Right hindlimb (tissue), 1 donor: ENCODE measurements at places on chromosomes 1 and 21.

DNA sequence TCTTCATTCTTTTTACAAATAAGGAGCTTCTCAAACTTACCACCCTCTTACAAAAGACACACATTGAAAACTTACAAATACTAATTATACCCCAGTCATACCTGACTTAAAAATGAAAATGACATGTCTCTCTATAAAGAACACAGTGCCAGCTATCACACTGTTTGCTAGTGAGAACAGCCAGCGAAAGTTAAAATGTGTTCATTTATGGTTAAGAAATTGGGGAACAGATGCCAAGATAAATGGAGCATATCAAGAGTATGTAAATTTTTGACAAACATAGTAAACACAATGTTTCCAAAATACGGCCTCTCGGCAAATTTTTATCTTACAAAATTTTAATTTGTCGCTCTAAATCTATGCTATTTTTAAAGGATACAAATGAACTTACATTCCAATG, 1422.9 kb downstream of the KCNT2 start:
- no peak for DNase-seq

- DNase-seq, result no peak
These were observed 204.4 kb upstream of the ADGRL2 start for GRCh38 chr1:81596341-81596740.

DNA sequence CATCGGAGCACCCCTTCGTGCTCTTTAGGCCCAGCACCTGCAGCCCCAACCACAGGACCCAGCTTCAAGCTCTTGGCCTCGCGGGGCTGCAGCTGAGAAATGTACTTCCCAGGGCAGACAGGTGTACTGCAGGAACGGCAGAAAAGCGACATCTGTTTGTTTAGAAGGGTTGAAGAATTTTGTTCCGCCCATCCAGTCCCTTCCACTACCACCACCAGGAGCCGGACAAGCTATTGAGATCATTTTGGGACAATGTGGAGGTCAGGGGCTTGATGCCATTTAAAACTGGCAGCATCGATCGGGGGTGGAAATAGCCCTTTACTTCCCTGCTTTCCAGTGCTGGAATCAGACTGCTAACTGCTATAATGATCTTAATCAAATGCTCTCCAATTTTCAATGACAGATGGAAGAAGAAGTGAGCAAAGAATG, 1.7 kb downstream of the SERTAD4 start:
- peak; percentile 52 for DNase-seq

DNA sequence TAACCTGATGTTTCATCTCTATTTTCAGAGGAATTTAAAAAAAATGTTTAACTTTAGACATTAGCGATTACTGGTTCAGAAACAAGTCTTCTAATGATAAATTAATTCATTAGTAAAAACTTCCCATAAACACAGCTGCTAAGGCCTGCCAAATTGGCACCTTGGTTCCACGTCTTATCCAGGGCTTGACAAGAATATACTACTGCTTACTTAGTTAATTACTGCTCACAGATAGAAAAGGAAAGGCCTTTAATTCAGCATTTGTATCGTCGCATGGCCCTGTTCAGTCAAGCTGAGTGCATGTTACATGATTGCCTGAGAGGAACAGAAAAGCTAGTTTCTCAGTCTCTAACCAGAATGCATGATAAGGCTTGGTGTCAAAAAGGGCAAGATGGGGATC, 84.6 kb downstream of the ADGRL2 start:
- DNase-seq, result no peak

- no peak for DNase-seq
These were observed 19.9 kb downstream of the DSTYK start for GRCh38 chr1:205191622-205192021.

GRCh38 chr1:167770127-167770526, 48.3 kb downstream of the MPZL1 start:
- no peak for DNase-seq

DNA sequence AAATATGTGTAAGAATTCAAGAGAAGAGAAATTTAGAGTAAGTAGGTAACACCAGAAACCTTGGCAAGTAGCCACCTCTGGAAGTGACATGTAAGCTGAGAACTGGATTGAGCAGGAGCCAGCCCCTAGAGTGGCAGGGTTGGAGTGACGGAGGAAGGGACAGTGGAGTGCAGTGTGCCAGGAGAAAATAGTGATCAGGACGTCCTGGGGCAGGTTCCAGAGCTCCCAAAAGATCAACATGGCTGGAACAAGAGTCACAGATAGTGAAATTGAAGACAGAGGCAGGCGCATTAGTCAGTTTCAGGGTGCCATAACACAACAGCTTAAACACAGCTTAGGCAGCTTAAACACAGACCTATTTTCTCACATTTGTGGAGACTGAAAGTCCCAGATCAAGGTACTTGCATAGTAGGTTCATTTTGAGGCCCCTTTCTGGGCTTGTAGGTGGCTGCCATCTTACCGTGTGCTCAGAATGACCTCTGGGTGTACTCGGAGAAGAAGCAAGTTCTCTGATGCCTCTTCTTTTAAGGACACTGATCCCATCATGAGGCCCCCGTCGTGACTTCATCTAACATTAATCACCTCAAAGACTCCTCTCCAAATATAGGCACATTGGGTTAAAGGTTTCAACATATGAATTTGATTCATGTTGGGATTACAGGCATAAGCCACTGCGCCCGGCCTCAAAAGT, 37.2 kb downstream of the GNPAT start:
- no peak for DNase-seq

GRCh38 chr1:209823143-209824041, 4.4 kb upstream of the UTP25 start:
- no peak for DNase-seq
